Mucosa of gallbladder (tissue), 1 donor: ENCODE measurements at places on chromosomes 2 and 18.
A peak's percentile ranks its signal among the peaks of the same experiment; 100 is the strongest.

DNA sequence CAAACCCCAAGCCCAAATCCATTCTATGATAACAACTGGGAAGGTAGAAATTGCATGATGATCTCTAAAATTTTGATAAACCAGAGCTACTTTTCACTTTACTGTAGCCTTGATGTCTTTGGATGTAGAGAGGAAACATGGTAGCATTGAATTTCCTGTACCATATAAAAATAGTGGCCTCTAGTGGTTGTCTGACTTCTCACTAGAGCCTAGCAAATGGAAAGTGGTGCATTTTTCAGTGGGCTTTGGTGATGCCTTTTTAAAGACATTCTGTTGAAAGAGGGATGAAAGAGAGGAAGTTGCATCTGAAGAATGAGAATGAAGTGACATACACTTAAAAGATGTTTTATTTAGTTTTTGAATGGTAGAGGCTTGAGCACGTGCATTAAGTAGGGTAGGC, 662.2 kb downstream of the XIRP2 start:
- no peak for DNase-seq

DNA sequence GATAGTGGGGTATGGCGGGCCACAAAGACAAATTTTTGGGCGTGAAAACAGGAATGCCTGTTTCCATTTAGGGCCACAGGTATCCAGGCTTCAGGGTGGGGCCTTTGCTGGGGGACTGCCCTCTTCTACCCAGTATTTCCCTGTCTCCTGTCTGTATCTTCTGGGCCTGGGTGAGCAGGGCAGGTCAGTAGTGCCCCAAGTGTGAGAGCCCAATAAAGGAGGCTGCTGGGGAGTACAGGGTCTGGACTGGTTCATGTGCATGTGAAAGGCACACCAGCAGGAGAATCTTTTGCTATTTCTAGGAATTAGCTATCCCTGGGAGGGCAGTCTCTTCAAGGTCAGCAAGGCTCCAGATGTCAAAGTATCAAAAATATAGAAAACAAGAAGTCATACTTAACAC, 71.5 kb downstream of the MEX3C start:
- no peak for DNase-seq

- DNase-seq: no peak
Measured at GRCh38 chr2:58680755-58681310, 439.7 kb upstream of the FANCL start.

GRCh38 chr2:18835787-18836186, 246.4 kb upstream of the NT5C1B start:
- DNase-seq: no peak

GRCh38 chr2:46539327-46540276, 60.2 kb downstream of the TMEM247 start:
- DNase-seq: peak; percentile 4

DNA sequence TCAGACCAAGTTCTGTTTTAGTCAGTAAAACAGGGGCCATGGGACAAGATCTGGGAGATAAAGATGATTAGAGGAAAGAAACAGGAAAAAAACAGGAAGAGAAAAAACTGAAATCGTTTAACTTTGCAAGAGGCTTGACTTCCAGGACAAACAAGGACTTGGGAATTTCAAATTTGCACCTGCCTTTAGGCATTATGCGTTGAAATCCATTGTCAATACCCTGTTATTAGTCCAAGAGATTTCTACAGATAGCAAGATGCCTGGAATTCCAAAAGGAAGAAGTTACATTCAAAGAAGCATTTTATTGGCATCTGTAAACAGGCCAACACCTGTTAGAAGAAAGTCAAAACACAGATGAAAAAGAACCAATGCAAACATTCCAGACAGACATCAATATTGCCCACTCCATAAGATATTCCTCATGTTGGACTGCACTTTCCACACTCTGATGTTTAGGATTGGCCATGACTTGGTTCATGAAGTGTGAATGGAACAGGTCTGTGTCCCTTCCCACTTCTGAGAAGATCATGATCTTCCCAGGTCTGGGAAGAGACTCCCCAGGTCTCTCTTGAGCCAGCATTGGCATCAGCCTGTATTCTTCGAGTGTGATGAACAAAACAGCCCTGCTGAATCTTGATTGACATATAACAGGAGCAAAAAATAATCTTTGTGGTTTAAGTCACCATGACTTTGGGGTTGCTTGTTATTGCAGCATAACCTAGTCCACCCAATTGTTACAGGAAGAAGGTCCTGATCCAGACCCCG, 181.4 kb upstream of the FN1 start:
- DNase-seq: no peak

GRCh38 chr2:9796056-9797010, 46.9 kb upstream of the TAF1B start:
- no peak for DNase-seq
